ENCODE measurements at places on chromosomes 5 and 9.

DNA sequence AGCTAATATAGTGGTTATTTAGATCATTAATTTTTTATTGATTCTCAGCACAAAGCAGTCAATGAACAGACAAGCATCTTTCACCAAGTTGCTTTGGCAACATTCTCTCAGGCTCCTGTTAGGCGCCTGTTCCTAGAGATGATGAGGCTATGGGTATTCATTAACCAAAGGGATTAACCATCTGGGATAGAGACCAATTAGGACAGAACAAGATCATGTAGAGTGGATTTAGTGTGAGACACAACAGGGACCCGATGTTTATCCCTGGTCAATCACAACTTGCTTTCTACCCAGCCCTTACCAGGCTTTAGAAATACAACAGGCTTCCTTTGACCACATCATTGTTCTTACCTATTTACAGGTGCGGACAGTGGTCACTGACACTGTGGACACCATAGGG, 82.2 kb downstream of the PJA2 start:
- DNase-seq = no peak

GRCh38 chr5:157816682-157817386, 42.1 kb downstream of the CLINT1 start:
- no peak for DNase-seq

DNA sequence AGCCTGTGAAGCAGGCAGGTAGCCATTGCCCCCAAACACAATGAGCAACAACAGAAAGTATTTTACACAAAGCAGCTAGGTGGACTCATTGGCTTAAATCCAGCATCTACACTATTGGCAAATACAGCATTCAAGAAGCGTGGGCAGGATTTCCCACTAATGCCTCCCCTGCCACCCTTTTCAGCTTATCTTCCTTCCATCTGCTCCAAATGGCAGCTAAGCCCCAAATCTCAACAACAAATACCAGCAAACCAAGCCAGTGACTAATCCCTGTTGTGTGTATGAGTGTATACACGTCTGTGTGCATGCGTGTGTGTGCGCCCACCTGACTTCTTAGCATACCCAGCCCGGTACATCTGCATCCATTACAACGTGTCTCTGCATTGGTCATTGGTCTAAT, 151.2 kb upstream of the WWC1 start:
- no peak for DNase-seq

- no peak for DNase-seq
Observed at GRCh38 chr9:104969116-104969515, 41.2 kb upstream of the ABCA1 start.

- DNase-seq = no peak
Observed at GRCh38 chr9:132443951-132444607, 34.1 kb downstream of the CFAP77 start.

DNA sequence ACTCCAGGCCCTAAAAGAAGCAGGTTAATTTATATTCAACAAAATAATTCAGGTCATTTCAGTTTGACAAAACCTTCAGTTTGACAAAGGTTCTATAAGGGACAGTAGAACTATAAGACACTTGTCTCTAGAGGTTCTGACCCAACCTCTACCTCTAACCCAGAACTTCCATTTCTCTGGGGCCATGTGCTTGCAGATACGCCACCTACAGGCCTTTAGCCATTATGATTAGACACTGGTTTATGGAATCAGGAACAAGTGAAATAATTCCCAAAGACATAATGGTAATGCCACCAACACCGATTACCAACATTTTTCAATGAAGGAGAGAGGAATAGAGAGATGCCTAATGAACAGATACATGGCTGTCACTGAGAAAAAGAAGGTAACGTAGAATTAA, 733.9 kb downstream of the PRELID2 start:
- DNase-seq = no peak

DNA sequence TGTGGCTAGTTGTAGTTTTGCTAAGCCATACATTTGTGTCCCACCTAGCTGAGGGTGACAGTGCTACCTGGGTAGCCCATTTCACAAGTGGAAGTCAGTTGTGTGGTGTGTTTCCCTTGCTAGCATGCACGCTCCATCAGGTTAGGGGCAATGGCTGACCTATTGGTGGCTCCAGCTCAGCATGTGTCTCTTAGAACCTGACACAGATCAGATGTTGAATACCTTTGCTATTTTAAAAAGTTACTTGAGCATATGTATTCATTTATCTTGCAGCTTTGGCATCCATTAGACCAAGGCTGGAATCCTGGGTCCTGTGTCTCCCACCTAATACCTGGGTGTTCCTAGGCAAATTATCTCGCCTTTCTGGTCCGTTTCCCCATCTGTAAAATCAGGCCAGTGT, 44.8 kb downstream of the ZNF618 start:
- no peak for DNase-seq
